ENCODE measurements at places on chromosomes 5 and 9. TPM values are rescaled to one million over a fixed set of nuclear protein-coding genes. Genes with fewer than 3 reads are reported as not detected.

DNA sequence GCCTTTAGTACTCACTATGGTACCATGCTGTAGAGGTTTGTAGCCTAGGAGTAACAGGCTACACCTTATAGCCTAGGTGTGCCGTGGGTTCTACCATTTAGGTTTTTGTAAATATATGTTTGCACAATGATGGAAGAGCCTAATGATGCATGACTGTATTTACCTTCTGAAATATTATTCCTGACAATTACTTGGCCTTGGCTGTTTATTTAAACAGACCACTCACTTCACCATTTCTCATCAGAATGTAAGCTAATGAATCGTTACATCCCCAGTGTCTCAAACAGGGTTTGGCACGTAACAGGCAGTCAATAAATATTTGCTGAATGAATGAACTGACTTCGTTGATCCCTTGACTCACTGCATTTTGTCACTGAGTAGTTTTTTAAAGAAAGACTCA lies 93.1 kb downstream of the MED27 start:
- no peak for DNase-seq

GRCh38 chr9:116237456-116237855 lies 83.9 kb downstream of the PAPPA start:
- DNase-seq, result no peak

- no peak for DNase-seq
These were observed 24.9 kb upstream of the C5orf63 start for GRCh38 chr5:127098241-127098640.

GRCh38 chr5:131305138-131305689 lies 41.4 kb downstream of the CDC42SE2 start:
- no peak for DNase-seq

GRCh38 chr9:129569502-129570449 lies 51.1 kb downstream of the C9orf50 start:
- no peak for DNase-seq

CACFD1 gene
- 0.46 TPM for total RNA-seq

DNA sequence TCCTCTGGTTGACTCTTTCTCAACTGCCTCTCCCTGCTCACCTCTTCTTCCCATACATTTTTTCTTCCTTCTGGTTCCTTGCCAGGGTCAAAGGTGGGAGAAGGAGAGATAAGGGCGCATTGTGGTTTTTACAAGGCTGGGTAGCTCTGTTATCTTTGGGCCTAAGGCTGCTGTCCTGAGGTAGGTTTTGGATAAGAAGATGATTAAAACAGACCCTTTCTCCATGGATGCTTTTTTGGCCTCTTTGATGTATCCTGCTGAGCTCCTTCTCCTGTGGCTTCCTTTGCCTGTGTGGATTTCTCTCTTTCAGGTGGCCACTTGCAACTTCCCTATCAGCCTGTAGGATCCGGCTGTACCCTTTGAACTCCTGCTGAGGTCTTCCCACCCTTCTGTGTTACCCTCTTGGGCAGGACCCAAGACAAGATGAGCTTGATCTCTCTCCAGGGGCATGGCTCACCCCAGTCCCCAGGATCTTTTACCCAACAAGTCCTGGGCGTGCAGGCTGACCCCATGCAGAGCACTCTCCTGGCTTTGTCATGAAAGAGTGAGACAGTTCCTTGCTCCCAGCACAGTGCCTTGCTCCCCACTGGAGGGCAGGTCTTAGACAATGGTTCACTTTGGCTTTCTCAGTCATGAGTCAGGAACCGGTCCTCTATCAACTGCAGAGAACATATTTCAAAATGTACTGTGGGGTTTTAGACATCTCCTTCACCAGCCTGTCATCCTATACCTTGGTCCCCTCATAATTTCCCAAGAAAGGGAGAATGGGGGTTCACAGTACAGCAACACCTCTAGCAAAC lies 197.9 kb downstream of the TLE4 start:
- no peak for DNase-seq

GMCL2 gene
- total RNA-seq, result not detected

C1QTNF2 gene
- not detected for total RNA-seq

GRCh38 chr5:150762211-150762610 lies 3.4 kb upstream of the DCTN4 start:
- DNase-seq, result no peak

GABRA1 gene
- not detected for total RNA-seq

TLN1 gene
- 253 TPM for total RNA-seq

DNA sequence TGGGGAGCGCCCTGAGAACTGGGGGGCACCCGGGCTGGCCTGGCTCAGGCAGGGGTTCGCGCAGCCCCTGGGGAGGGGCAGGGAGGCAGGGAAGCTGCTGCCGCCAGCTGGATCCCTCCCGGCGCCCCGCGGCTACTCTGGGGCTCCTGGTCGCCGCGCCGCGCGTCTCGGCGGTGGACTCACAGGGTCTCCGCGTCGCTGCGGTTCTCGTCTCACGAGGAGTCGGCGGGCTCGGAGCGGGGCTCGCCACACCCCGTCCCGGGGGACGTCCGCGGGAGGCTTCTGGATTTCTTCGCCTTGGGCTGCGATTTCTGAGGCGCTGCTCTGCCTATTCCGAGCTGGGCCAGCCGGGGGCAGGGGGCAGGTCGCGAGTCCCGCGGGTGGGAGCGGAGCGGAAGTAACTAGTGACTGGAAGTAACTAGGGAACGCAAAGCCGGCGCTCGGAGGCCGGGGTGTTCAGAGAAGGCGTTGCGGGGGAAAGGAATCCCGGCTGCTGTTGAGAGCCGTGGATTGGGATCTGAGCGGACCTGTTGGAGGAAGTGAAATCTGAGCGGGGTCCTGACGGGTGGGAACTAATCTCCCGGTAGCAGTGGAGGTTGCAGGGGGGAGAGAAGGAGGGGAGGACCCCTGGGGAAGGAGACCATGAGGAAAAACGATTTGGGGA lies 511 bp downstream of the CYSTM1 start:
- DNase-seq, result peak; percentile 49

AMBP gene
- total RNA-seq, result not detected

GRCh38 chr5:118791926-118792734 lies 196.2 kb downstream of the DTWD2 start:
- no peak for DNase-seq

TAL2 gene
- not detected for total RNA-seq

DNA sequence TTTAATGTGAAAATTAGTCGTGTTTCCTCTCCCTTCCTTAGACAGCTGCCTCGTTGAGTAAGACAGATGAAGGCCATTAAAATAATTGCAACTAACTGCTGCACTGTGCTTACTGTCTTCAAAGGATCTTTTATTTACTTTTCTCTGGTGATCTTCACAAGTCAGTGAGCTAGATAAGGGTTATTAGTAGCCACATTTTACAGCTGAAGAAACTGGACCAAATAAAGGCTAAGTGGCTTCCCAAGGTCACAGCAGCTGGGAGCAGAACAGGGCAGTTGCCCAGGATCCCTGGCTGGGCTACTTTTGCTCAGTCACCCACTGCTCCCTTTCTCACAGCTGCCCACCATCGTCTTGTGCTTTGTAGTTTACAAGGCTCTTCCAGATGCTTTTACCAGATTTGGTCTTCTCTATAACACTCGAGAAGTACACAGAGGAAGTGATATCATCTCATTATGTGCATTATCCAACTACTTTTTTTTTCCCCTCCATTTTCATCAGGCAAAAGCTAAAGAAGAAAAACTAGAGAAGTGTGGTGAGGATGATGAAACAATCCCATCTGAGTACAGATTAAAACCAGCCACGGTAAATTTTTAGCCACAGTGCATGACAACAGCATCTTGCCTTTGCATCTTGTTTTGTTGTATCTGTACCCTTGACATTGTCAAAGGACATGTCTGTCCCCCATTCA lies 61.8 kb downstream of the ERAP1 start:
- DNase-seq, result no peak

SCGB3A2 gene
- total RNA-seq, result not detected

NR2F1-AS1 gene
- total RNA-seq, result not detected

GRCh38 chr9:134167530-134167931 lies 3.2 kb upstream of the RNU6ATAC start:
- no peak for DNase-seq

DNA sequence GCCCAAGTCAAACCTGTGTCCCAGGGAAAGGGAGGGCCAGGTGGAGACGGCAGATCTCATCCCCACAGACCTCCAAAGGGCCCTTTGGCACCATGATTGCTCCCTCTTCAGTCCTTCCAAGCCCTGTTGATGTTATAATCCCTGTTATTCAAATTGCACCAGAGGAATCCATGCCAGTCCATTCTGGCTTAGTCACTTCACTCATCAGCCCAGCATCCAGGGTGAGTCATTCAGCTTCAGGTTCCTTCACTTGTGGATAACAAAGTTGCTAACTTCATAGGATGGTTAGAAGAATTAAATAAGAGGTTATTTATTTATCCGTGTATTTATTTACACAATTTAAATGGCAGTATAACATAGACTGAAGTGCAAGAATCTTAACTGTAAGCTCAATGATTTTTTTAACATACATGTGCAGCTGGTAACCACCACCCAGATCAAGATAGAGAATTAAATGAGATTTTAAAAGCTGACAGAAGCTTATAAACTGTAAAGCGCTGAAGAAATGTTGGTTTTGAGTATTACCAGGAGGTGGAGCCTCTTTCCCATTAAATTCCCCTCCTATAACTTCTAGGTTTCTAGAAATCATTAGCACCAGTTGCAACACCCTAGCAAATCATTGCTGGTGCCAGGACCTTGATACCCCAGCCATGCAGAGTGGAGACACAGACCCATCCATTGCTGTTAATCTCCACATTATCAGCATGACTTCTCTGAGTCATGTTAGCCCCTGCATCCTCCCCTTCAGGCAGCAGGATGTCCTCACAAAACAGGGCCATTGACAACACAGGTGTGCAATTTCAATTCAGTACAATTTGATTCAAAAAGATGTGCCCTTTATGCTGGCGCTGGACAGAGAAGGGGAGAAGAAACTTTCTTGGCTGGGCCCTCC lies 77.4 kb downstream of the SEC61B start:
- DNase-seq, result no peak

HABP4 gene
- total RNA-seq, result 14.4 TPM

OLFML2A gene
- 0.11 TPM for total RNA-seq

ORM2 gene
- total RNA-seq, result not detected

DNA sequence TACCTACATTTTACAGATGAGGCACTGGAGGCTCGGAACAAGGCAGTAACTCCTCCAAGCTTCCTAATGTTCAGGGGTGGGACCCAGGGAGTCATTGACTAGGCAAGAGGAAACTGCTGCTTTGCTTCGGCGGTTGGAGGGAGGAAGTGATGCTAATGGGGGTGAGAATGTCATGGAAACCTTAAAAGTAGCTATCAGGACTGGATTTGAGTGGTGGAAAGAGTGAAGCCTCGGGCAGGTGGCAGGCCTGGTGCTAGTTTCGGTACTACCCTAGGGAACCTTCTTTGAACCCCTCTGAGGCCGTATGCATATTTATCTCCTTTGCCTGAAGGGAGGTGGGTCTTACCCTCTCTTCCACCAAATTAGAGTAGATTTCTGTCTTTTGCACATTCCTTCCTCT lies 1.6 kb downstream of the BSPRY start:
- DNase-seq, result peak; percentile 52

MYOZ3 gene
- 0.09 TPM for total RNA-seq

DNA sequence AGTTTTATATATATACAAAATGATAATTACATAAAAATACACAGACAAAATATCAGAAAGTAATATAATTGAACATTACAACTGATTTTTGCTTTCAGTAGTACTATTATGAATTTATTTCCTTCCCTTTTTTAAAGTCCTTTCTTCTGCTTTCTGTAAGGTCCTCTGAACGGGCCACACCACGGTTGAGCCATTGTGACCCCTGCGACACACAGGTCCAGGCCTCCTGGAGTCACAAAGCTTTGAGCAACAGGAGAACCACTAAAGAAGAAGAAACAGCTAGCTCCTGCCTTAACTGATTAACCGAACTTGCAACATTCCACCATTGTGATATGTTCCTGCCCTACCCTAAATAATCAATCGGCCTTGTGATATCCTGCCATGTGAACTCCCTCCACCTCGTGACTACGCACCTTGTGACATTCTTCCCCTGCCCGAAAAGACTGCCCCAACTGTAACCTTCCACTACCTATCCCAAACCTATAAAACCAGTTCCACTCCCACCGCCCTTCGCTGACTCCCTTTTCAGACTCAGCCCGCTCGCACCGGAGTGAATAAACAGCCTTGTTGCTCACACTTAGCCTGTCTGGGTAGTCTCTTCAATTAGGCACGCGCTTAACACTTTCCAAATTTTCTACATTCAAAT lies 375.0 kb upstream of the RFX3 start:
- no peak for DNase-seq

- no peak for DNase-seq
These were observed 14.5 kb upstream of the COL27A1 start for GRCh38 chr9:114140850-114141249.
